ENCODE measurements at places on chromosomes 1 and 21.

- no peak for DNase-seq
These were observed 210.0 kb downstream of the ZC3H11B start for GRCh38 chr1:219402925-219403324.

- DNase-seq: no peak
These were observed 5.5 kb downstream of the TRMT1L start for GRCh38 chr1:185151215-185151614.

- DNase-seq: no peak
These were observed 126.8 kb upstream of the EDN2 start for GRCh38 chr1:41611068-41611931.

DNA sequence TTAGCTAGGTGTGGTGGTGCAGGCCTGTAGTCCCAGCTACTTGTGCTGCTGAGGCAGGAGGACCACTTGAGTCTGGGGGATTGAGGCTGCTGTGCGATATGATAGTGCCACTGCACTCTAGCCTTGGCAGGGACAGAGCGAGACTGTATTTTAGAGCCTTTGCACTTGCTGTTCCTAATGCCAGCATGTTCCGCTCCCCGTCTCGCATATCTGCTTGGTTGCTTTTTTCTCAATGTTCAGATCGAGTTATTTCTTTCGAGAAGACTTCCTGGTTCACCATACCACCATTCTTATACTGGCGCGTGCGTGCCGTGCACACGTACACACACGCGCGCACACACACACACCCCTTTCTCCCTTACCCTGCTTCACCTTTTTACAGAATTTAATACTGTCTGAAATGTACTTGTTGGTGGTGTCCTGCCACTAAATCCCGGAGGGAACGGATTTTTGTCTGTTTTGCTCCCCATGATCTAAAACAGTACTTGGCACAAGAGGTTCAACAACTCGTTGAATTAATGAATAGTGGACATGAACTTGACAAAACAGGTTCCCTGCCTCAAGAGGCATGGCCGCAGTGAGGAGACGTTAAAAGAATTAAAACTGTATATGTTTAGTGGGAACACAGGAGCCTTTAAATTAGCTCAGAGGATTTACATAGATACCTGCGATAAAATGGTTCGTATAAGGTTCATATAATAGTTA lies 1.1 kb upstream of the RPRD2 start:
- DNase-seq: peak; percentile 10

DNA sequence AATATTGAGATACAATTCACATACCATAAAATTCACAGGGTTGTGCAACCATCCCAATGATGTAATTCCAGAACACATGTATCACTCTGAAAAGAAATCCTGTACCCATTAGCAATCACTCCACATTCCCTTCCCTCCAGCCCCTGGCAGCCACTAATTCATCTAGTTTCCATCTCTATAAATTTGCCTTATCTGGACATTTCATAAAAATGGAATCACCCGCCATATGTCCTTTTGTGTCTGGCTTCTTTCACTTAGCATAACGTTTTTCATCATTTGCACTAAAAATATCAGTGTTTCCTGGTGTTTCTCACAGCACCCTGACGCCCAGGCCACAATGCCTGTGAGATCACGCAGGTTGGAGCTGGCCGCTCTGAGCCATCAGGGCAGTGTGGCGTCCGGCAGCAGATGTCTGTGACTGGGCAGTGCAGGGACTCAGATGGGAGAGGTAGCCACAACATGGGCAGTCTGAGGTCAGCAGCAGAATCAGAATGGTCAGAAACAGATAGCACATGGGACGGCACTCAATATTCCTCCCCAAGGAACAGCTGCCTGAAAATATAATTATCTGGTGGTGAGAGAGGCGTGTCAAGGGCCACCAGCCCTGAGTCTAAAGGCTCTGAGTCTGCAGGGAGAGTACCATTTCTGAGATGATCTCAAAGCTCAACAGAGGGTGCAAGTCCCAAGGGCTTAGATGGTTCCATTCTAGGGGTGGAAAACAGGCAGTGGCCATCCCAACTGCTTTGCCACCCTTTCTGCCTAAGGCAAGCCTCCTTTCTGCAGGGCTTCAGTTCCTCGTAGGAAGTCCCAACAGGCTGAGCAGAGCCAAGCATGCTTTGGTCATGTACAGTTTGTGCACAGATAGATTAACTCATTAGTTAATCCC lies 129.4 kb upstream of the EDN2 start:
- no peak for DNase-seq

- no peak for DNase-seq
These were observed 103.7 kb downstream of the FCRL5 start for GRCh38 chr1:157448636-157449035.

Measured in activated T-cell treated with anti-CD3 and anti-CD28 coated beads for 4 hours (primary cell).